Psoas muscle (tissue), 8 donors: ENCODE measurements at places on chromosomes 1 and 21.

DNA sequence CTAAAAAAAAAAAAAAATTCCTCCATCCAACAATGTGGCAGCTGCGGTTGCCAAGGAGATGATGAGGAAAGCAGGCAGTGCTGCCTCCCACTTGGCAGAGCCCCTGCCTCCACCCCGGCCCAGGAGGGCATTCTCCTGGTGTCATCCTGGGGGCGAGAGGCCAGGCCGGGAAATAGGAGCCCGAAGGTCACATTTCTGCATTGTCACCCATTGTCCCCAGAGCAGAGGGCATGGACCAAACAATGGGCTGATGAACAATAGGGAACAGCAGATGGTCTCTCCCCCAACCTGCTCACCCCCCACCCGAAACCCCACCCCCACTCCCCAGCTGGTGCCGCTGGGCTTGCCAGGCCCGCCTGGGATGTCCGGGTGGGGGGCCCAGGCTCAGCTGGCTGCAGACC is 37.3 kb downstream of the CAMK2N1 start:
- no peak for DNase-seq

- no peak for DNase-seq
Observed at GRCh38 chr1:245585252-245585959, 430.6 kb downstream of the KIF26B start.

- no peak for DNase-seq
Observed at GRCh38 chr21:45787371-45787770, 143.8 kb downstream of the PCBP3 start.

DNA sequence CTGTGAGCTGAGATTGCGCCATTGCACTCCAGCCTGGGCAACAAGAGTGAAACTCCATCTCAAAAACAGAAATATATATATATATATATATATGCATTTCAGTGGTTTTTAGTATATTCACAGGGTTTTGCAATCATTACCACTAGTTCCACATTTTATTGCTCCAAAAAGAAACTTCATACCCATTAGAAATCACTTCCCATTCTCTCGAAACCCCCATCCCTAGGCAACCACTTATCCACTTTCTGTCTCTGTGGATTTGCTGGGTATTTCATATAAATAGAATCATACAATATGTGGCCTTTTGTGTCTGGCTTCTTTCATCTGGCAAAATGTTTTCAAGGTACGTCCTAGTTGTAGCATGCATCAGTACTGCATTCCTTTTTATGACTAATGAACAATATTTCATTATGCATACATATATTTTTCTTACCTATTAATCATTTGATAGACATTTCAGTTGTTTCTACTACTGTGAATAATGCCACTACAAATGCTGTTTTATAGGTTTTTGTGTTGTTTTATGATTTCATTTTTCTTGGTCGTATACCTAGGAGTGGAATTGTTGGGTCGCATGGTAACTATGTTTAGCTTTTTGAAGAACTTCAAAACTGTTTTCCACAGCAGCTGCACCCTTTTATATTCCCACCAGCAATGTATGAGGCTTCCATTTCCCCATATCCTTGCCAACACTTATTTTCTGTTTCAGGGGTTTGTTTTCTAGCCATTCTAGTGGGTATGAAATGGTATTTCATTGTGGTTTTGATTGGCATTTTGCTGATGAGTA is 95.9 kb downstream of the PHTF1 start:
- no peak for DNase-seq

- DNase-seq: no peak
Observed at GRCh38 chr1:100622037-100622436, 84.1 kb downstream of the GPR88 start.

GRCh38 chr1:160681066-160681890 is 30.3 kb downstream of the CD48 start:
- peak; percentile 56 for DNase-seq

DNA sequence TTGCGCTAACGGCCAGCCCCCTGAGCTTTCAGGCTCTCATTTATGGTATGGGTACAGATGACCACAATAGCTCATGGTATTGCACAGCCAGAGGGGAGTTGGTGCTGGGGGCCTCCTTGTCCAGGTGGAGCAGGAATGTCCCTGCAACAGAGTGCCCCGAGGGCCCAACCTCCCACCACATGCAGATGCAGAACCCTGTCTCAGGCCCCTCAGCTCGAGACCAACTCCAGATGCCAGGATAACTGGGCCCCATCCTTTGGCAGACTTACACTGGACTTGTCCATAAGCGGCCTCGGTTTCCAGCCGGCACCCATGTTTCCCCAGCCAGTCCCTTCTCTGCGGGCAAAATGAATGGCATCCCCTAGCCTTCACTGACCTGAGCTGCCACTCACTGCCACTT is 67.1 kb downstream of the VWA5B1 start:
- no peak for DNase-seq

DNA sequence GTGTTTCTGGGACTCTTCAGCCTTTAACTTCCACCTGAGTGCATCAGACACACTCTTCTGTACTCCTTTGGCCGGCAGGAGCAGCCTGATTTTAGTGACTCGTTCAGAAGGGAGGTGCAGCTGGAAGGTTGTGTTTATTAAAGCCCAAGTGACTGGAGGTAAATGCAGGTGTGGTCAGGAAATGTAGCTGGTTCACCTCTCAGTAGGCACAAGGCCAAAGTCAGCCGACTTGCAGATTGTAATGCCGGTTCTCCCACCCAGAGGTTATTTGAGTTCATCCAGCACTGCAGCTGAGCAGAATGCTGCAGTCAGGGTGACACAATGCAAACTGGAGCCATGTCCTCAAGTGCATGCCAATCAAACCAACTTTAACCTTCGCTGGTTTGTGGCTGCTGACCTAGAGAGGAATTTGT is 91.5 kb downstream of the SPATA46 start:
- no peak for DNase-seq

- DNase-seq: peak; percentile 79
Observed at GRCh38 chr1:19651141-19651737, 7.1 kb downstream of the NBL1 start.

GRCh38 chr1:147539122-147539575 is 2.2 kb upstream of the BCL9 start:
- no peak for DNase-seq

- DNase-seq: no peak
Observed at GRCh38 chr1:3651026-3651929, 1.0 kb upstream of the TP73 start.
